ENCODE measurements at places on chromosomes 11 and 22.

GRCh38 chr22:20750461-20751184 is 23.3 kb upstream of the SERPIND1 start:
- no peak for DNase-seq

- no peak for DNase-seq
Observed at GRCh38 chr22:45978275-45978713, 1.3 kb upstream of the WNT7B start.

- no peak for DNase-seq
Observed at GRCh38 chr11:102186551-102187191, 76.4 kb downstream of the YAP1 start.

- no peak for DNase-seq
Observed at GRCh38 chr11:122874991-122875390, 7.6 kb upstream of the JHY start.
